ENCODE measurements at places on chromosomes 2 and 18. TPM values are rescaled to one million over a fixed set of nuclear protein-coding genes. Genes with fewer than 3 reads are reported as not detected.
A peak's percentile ranks its signal among the peaks of the same experiment; 100 is the strongest.

DNA sequence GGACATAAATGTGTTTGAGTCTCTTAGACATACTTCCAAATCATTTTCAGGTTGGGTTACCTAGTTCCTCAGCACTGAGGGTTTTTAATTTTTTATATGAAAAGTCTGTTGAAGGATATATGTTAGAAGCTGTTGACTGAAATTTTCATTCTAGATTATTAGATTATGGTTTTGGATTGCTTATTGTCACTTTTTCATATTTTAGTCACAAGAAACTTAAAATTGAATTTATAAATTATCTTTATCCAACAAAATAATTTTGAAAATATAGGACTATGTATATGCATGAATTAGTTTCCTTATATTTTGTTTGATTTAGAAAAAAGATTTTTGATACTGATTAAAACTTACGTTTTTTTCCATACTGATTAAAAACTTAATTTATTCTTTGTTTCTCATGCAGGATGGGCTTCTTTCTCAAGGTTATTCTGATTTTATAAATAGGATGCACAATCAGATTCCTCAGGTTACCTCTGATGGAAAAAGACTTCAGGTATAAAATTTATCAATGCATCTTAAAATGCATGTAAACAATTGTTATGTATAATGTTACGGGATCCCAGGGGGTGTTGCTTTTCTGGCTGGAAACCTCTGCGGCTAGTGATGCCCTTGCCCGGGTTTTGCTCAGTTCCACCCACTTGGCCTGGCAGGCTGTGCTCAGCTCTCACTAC lies 26.2 kb downstream of the DDX1 start:
- no peak for DNase-seq

DNA sequence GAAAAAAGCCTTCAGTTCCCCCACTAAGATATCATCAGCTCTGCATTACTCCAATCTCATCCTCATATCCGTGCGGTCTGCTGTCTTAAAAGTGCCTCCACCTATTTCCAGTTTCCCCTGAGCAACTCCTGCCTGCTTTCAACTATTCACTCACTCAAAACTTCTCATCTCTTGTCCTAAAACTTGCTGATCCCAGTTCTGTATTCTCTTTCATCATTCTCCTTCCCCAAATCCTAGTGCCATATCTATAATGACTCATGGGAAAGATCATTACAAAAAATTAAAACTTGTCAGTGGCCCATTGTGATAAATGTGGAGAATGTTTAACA lies 20.0 kb downstream of the ACVR1 start:
- no peak for DNase-seq

DNA sequence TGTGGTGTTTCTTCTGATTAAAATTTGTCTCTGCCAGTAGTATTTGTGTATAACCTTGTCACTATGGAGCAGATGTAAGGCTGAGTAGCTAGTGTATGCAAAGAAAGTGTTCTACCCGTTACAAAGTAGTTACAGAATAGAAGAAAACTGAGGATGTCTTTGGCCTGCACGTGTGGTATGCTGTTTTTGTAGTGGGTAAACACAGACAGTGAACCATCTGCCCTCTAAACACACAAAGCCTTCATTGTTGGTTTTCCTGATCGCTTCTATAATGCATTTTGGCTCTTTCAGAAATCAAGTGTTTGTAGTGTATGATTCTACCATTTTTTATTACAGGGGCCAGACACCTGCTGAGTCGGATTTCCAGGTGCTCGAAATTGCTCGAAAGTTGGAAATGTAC lies 61.5 kb downstream of the FARP2 start:
- DNase-seq, result no peak

DNA sequence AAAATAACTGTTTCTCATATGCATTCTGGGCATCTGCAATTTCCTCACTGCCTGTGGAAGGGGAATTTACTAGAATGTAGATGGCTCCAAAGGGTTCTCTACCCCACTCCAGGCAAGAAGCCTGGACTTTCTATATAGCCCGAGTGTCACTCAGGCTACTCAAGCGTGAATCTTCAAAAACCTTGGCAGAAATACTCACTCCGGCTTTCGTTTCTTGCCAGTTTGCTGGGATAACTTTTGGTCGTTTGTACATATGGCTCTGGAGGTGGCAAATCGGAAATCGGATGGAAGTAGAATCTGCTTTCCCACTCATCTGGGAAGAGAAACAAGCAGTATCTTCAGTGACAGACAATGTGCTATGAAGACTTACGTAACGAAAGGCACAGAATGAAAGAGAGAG lies 30.7 kb downstream of the WIPF1 start:
- DNase-seq, result no peak

- DNase-seq, result no peak
These were observed 37.8 kb upstream of the SEC11C start for GRCh38 chr18:59101830-59102414.

GRCh38 chr2:54347622-54348021 lies 91.6 kb upstream of the TSPYL6 start:
- DNase-seq, result no peak

DNA sequence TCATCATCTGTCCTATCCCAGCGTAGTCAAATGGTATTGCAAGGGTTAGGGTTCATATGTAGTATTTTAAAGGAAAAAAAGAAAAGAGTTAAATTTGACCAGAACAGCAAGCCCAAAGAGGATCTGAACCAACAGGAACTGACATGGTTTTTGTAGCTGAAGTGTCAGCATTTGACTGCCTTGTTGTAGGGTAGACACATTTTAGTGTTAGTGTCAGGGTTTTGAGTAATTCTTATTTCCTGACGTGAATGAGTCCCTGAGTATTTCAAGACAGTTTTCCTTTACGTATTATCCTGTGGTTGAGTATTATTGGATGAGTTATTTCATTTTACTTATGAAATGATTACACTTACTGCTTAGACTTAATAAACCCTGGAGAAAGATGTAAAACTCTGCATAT lies 173.3 kb upstream of the ZEB2 start:
- DNase-seq, result no peak

DNA sequence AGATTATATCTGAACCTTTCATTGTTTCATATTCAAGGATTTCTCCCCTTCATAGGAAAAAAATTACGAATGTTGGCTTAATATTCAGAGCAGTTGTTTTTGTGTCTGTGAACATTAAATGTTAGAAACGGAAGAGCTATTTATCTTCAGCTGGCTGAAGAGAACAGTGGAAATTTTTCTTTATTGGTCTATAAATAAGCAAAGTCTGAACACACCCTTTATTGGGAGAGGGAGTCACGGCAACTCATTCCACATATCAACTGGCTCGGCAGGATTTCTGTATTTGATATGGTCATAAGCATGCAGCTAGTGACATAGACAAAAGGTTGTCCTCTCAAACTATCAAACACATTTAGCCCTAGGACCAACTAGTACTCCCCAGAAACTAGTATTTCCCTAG lies 468.4 kb upstream of the HNRNPA3 start:
- DNase-seq, result no peak

- DNase-seq, result no peak
These were observed 61.6 kb upstream of the PARD3B start for GRCh38 chr2:204483608-204484081.

DNA sequence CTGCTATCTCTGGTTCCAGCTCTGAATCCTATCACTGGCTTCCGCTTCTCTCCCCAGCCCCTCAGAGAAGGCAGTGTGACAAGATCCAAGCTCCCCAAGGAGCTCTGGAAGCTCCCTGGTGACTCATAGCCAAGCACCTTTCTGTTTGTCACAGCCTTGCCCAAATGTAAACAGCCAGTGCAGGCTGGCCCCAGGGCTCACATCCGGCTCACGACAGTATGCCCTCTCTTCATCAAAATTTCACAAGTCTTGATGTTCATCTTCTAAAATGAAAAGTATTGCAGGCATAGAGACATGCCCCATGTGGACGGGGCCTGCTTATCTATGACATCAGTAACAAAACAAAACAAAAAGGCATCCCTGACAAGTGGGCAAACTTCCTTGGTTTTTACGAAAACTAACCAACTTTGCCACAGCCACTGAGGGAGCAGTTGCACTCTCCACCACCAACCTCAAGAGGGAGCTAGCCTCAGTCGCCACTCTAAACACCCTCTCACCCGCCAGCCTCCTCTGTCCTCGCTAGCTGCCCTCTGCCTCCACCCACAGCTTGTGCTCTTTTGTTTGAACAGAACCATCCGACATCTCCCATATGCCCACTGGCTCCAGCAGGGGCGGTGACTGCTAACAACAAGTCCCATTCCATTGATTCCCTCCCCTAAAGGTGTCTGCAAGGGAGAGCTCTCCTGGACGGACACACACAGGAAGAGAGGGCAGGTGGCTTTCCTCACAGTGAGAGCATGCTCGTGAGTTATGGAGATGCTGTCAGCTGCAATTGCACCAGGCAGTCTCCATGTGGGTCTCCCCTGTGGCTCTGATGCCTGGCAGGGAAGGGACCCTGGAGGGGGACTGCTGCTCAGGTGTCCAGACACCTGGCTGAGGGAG lies 71.0 kb upstream of the DAPL1 start:
- DNase-seq, result no peak

DNA sequence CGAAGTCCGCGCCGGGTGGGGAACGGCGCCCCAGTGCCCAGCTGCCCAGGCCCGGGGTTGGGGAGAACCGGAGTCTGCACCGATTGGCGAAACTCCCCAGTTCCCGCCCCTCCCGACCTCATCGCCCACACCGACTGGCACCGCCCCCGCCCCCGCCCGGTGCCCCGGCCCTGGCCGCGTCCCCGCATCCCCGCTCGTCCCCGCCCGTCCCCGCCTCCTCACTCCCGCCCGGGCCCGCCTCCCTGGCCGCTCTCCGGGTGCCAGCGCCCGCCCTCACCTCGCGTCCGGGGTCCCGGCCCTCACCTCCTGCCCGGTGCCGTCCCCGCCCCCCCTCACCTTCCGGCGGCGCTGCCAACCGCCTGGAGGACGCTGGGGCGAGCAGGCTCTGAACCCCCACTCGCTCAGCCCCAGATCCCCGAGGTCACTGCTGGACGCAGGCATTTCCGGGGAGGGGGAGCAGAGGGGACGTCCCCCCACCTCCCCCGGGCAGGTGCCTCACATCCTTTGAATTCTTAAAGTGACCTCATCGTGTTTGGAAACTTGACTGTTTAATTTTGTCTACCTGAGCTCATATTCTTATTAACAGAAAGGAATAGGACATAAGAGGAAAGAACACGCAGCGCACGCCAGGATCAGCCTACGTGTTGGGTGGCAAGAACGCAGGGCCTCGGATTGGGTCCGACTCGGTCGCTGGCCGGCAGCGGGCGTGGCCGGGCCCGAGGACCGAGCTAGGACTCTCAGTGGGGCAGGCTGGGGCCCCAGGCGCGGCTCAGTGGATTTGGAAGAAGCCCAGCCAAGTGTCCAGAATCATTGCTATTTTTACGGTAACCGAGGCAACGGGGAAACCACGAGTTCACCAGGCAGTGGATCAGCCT lies at the start of gene FAM110C:
Gene FAM110C, minus strand, starts transcription at position 35 of the 875 bp plus-strand sequence. CDS start 120 bp downstream, outside the sequence.
- no peak for DNase-seq

DNA sequence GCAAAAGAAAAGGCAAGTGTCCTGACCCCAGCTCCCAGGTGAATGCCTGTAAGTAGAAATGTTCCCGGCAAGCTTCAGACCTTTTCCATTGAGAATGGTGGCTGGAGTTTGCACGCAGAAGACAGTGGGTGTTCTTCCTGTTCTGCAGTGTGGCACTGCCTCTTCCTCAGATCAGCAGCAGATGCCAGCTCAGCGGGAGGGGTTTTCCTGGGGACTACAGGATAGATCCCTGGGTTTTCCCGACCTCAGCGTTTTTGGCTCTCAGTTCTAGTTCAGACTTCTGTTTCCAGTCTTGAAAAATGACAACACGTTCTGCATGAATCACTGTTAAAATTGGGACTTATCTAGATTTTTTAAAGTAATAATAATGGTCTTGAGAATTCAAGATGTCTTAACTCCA lies 39.2 kb downstream of the GRHL1 start:
- no peak for DNase-seq

GRCh38 chr2:219486380-219486959 lies 12.2 kb upstream of the GMPPA start:
- DNase-seq, result no peak

- no peak for DNase-seq
These were observed 325.1 kb upstream of the TANK start for GRCh38 chr2:160835166-160835565.

DNA sequence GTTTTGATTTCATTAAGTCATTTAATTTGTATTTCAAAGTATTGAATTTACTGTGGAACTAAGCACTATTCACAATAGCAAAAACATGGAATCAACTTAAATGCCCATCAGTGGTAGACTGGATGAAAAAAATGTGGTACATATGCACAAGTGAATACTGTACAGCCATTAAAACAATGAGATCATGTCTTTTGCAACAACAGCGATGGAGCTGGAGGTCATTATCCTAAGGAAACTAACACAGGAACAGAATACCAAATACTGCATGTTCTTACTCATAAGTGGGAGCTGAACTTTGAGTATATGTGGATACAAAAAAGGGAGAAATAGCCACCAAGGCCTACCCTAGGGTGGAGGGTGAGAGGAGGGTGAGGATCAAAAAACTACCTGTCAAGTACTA lies 164.4 kb downstream of the BABAM2 start:
- DNase-seq, result no peak

GRCh38 chr2:230908092-230908594 lies 16.9 kb downstream of the GPR55 start:
- no peak for DNase-seq

GRCh38 chr2:187529248-187529976 lies 24.8 kb downstream of the TFPI start:
- no peak for DNase-seq

GRCh38 chr2:65429786-65430602 lies 2.4 kb downstream of the SPRED2 start:
- DNase-seq, result no peak

GRCh38 chr2:74858281-74858680 lies 24.4 kb downstream of the HK2 start:
- DNase-seq, result no peak

DNA sequence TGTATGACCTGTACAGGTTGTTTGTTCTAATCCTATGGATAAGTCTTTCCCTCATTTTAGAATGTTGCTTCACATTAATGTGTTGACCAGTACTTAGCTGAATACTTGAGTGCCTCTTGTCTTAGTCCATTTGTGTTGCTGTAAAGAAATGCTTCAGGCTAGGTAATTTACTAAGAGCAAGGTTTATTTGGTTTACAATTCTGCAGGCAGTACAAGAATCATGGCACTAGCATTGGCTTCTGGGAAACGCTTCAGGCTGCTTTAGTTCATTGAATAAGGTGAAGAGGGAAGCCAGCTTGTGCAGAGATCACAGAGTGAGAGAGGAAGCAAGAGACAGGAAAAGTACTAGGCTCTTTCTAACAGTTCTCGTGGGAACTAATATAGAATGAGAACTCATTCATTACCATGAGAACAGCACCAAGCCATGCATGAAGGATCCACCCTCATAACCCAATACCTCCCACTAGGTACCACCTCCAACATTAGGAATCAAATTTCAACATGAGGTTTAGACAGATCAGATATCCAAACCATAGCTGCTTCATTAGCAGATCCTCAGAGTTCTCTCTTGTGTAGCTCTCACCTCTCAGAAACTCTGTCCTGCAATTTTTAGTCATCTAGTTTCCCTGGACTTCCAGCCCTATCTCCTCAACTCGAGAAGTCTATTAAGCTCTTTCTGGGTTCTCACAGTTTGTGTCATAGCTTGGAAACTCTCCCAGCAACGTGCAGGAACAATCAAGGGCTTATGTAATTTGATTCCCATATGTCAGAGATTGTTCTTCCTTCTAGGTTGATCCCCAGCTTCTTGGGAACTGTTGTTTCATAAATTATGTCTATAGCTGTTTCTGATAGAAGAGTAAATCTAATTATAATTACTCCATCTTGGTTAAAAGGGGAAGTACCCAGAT lies 2082.3 kb upstream of the CELF4 start:
- peak; percentile 78 for DNase-seq

DSC2 gene
- not detected for total RNA-seq

SFTPB gene
- not detected for total RNA-seq

RASGRP3 gene
- total RNA-seq, result 9.4 TPM

UBE2E3 gene
- total RNA-seq, result 181 TPM

MARCHF4 gene
- total RNA-seq, result 2.7 TPM

C2orf66 gene
- total RNA-seq, result 0.32 TPM

GAREM2 gene
- 1.2 TPM for total RNA-seq

TMEM247 gene
- total RNA-seq, result not detected

PARD6G gene
- 2.8 TPM for total RNA-seq
